ENCODE measurements at places on chromosomes 7 and 10.

GRCh38 chr7:108425714-108426275, 30.4 kb downstream of the NRCAM start:
- DNase-seq, result no peak

GRCh38 chr7:124856299-124856888, 73.2 kb downstream of the POT1 start:
- no peak for DNase-seq

DNA sequence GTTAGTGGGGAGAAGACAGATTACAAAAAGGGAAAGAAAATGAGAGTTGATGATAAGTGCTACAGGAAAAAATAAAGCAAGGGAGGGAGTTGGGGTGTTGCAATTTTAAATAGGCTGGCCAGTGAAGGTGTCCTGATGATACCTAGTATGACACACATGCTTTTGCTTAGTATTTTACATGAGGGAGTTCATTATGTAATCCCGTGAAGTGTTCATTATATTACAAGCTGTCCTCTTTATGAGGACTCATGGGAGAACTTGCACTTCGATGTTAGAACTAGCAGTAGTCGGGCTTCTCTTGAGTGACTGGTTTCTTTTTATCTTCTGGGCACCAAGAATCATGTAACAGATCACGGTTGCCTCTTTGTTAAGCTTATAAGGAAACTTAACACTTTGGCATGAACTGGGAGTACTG, 102.3 kb upstream of the MTPN start:
- no peak for DNase-seq

DNA sequence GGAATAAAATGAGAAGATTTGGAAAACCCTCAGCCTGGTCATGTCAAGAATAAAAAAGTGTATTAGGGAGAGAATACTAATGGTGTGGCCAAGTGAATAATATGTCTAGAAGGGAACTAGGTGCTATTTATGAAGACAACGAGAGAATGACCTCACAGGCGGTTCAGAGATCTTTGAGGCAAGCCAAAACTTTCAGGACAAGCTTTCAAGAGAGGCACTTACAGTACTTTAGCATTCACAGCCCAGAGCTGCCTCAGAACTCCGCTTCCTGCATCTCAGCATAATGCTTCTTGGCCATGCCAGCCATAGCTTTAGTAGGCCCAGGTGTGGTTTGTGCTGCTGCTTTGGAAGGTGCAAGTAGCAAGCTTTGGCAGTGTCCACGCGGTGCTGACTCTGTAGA, 37.2 kb upstream of the CCDC7 start:
- DNase-seq, result no peak
